Activated CD8-positive, alpha-beta T cell treated with anti-CD3 and anti-CD28 coated beads, Interleukin-2, amount 10 ng/mL, durations not matched to agents 7 days and 5 days (primary cell): ENCODE measurements at places on chromosomes 11 and 22.

DNA sequence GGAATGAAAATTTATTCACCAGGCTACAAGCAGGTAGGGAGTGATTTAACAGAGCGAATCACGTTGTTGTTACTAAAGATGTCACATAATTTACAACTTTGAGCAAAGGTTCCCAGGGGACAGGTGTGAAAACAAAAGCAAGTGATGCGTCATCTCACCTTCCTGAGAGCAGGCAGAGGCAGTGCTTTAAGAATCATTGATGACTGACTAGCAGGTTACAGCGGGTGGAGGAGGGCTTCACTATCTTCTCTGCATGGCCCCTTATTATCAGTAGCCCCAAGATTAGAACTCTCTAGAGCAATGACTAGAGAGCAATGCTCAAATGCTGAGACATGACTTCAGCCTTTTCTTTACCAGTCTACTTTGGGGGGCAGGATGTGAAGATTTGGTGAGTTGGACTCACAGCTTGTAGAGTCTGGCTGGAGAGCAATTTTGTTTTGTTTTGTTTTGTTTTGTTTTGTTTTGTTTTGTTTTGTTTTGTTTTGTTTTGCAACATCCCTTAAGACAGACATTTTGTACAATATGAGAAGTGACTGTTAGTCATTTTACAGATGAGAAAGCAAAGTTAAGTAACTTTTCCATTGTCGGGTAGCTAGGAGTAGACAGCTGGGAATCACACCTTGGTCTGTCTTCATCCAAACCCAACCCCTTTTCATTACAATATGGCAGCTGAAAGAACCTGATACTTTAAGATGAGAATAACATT lies 84.8 kb downstream of the SLC1A2 start:
- no peak for DNase-seq
- H3K27me3 ChIP-seq, result no peaks in the 10 kb centered on the region
- no peak overlapping the region for H3K27ac ChIP-seq
- H3K36me3 ChIP-seq, result peaks cover 6% of the 10 kb centered on the region
- no peak overlapping the region for H3K4me3 ChIP-seq

- no peak overlapping the region for H3K4me3 ChIP-seq
- H3K4me1 ChIP-seq, result no peaks in the 10 kb centered on the region
- H3K36me3 ChIP-seq, result no peaks in the 10 kb centered on the region
- DNase-seq, result no peak
- H3K27me3 ChIP-seq, result no peaks in the 10 kb centered on the region
Measured at GRCh38 chr11:29163231-29163630, 853.6 kb downstream of the KCNA4 start.

DNA sequence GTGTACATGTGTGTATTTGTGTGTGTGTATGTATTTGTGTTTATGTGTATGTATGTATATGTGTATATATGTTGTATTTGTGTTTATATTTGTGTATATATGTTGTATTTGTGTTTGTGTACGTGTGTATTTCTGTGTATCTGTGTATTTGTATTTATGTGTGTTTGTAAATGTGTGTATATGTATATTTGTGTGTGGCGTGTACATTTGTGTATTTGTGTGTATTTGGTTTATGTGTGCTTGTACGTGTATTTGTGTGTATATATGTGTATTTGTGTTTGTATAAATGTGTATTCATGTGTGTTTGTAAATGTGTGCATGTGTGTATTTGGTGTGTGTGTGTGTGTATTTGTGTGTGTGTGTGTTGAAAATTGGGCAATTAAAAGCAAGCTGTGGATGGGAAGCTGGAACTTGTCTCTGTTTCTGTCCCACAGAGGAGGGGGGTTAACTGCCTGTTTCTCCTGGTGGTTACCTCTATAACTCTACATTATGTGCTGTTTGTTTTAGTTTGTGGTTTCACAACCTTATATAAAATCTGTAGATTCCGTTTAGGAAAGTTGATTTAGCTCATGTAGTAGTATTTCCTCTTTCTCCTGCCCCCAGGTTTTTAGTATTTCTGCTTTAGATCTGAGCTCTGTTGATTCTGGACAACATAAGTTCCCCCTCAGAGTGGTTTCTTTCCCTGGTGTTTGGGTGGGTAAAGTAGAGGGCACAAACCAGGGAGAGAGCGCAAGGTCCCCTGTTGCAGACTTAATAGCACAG lies 28.9 kb downstream of the AP2A2 start:
- peaks cover 3% of the 10 kb centered on the region for H3K4me1 ChIP-seq
- no peak for DNase-seq
- H3K27me3 ChIP-seq, result no peaks in the 10 kb centered on the region
- H3K27ac ChIP-seq, result no peak overlapping the region
- peaks cover 6% of the 10 kb centered on the region for H3K36me3 ChIP-seq
- no peak overlapping the region for H3K4me3 ChIP-seq

- H3K36me3 ChIP-seq, result no peaks in the 10 kb centered on the region
- peak overlapping the region; percentile 48 for H3K4me3 ChIP-seq
- no peak overlapping the region for H3K27ac ChIP-seq
- peak; percentile 52 for DNase-seq
- H3K27me3 ChIP-seq, result peaks cover 6% of the 10 kb centered on the region
Measured at GRCh38 chr11:83292709-83293456, 6.7 kb upstream of the CCDC90B start.

- H3K27me3 ChIP-seq, result no peaks in the 10 kb centered on the region
- H3K36me3 ChIP-seq, result no peaks in the 10 kb centered on the region
- no peak overlapping the region for H3K27ac ChIP-seq
- no peaks in the 10 kb centered on the region for H3K4me1 ChIP-seq
- no peak for DNase-seq
Measured at GRCh38 chr22:48253573-48253972, 1491.1 kb downstream of the TBC1D22A start.

DNA sequence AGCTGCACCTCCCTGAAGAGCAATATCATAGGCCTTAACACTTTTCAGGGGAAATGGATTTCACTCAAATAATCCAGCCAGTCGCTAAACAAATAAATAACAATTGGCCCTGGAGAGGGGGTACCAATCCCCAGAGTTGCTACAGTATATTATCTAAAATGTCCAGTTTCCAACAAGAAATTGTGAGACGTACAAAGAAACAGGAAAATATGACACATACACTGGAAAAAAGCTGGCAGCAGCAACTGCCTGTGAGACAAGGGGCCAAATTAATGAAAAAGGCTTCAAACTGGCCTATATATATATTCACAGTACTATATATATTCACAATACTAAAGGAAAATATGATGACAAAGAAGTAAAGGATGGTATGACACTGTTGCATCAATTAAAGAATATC lies 4.0 kb downstream of the NF2 start:
- no peak overlapping the region for H3K4me3 ChIP-seq
- peaks cover 30% of the 10 kb centered on the region for H3K36me3 ChIP-seq
- no peak overlapping the region for H3K27ac ChIP-seq
- no peaks in the 10 kb centered on the region for H3K27me3 ChIP-seq
- peaks cover 27% of the 10 kb centered on the region for H3K4me1 ChIP-seq

DNA sequence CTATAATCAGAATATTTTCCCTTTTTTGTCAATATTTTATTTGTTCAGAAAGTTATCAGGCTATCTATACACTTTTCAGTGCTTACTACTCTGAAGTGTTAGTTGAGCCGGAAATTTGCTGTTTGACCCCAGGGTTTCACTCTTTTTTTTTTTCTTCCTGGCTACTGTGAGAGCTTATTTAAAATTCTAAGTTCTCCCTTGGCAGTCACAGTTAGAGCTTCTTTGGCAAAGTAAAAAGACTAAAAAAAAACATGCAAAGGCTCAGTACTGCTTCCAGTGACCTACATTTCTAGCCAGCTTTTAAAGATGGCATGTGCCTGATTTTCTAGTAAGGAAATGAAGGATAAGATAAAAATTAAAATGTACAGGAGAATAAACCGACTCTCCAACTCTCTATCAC lies 48.4 kb downstream of the ELP4 start:
- H3K36me3 ChIP-seq, result no peaks in the 10 kb centered on the region
- H3K4me3 ChIP-seq, result no peak overlapping the region
- no peak overlapping the region for H3K27ac ChIP-seq
- no peak for DNase-seq

DNA sequence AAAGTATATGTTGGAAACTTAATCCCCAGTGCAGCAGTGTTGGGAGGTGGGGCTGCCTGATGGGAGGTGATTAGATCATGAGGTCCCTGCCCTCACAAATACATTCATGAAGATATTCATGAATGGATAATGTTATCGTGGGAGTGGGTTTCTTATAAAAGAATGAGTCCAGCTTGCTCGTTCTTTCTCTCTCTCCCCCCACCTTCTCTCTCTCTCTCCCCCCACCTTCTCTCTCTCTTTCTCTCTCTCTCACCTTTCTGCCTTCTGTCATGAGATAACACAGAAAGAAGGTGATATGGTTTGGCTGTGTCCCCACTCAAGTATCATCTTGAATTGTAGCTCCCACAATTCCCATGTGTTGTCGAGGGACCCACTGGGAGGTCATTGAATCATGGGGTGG lies 66.7 kb upstream of the NUP50 start:
- no peaks in the 10 kb centered on the region for H3K36me3 ChIP-seq
- no peaks in the 10 kb centered on the region for H3K4me1 ChIP-seq
- no peak overlapping the region for H3K4me3 ChIP-seq
- no peak overlapping the region for H3K27ac ChIP-seq

GRCh38 chr11:90512846-90513245 lies 290.0 kb upstream of the CHORDC1 start:
- no peak for DNase-seq
- no peaks in the 10 kb centered on the region for H3K27me3 ChIP-seq
- H3K4me3 ChIP-seq, result no peak overlapping the region
- H3K36me3 ChIP-seq, result no peaks in the 10 kb centered on the region

GRCh38 chr11:19592842-19593241 lies 119.8 kb upstream of the NAV2 start:
- peaks cover 5% of the 10 kb centered on the region for H3K27me3 ChIP-seq
- no peak for DNase-seq
- no peaks in the 10 kb centered on the region for H3K4me1 ChIP-seq
- no peak overlapping the region for H3K4me3 ChIP-seq
